ENCODE measurements at places on chromosomes 12 and 14. TPM values are rescaled to one million over a fixed set of nuclear protein-coding genes. Genes with fewer than 3 reads are reported as not detected.

Gene KRT80
- total RNA-seq = 1.6 TPM

Gene PGF
- total RNA-seq = 11.8 TPM

Gene LRRC10
- not detected for total RNA-seq

Gene AQP6
- 1.9 TPM for total RNA-seq

Gene CCDC198
- total RNA-seq = not detected

Gene BDKRB2
- total RNA-seq = 7.4 TPM

Gene DAO
- not detected for total RNA-seq

Gene PROX2
- total RNA-seq = not detected

Gene GPX2
- total RNA-seq = 1.5 TPM

Gene ZBTB42
- total RNA-seq = 5.4 TPM
